ENCODE measurements at places on chromosomes 12 and 14.

- DNase-seq: no peak
Observed at GRCh38 chr14:54600717-54601109, 33.8 kb downstream of the SAMD4A start.

- DNase-seq: no peak
Observed at GRCh38 chr12:92898755-92899154, 30.3 kb downstream of the EEA1 start.

GRCh38 chr12:52093346-52093745 is 13.8 kb downstream of the SMIM41 start:
- no peak for DNase-seq

- DNase-seq: no peak
Observed at GRCh38 chr12:27052176-27052575, 29.8 kb downstream of the MED21 start.

GRCh38 chr14:95471476-95471875 is 45.0 kb downstream of the SYNE3 start:
- DNase-seq: no peak

DNA sequence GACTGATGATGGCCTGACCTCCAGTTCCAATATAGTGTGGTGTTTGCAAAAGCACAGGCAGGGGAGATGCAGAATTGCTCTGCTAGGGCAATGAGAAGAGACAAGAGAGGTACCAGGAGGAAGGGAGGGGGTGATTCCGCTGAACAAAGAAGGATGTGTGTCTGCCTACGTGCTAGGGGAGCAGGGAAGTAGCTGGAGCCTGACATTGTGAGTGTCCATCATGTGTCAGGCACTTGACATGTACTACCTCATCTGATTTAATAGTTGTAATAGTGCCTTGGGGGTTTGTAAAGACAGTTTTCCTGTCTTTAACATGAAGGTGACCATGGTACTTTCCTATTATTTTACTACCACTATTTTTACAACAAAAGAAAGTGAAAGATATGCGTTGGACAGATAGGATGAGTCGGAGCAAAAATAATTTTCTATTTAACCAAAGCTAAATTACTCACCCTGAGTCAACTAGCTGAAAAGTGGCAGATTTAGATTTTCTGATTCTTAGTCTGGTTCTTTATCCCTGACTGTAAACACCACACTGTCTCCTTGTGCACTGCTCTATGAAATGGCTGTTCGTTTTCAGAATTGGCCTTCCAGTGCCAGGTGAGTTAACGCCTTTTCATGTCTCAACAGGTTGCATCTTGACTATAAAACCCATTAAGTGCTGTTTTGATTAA is 33.7 kb upstream of the TEAD4 start:
- DNase-seq: no peak

DNA sequence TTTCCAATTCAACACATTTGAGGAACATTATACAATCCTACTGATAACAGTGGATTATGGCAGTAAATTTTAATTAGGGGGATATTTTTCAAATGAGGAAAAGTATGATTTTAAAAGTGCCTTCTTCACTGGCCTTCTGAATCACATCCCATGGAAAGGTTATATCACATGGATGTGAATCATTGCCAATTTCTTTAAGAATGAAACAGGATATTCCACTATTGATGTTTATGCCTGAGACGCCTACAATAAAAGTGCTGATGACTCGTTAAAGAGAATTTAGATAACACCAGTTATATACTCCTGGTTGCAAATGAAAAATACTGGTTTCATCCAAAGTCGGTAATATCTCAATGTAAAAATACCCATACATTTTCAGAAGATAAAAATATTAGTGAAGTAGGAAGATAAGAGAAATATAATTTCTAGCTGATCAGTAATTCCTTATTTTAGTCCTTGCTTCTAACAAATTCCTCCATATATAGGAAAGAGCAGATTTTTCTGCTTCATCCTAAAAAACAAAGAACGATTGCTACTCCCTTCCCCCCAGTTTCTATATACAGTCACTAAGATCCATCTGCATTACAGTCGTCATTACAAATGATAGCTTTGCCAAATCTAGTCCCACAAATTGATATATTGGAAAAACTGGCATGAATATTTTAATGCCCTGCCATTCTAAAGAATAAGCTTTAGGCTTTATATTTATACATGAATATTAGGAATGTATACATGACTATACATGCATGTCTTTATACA is 139.5 kb upstream of the SOX5 start:
- no peak for DNase-seq

- DNase-seq: peak; percentile 52
Observed at GRCh38 chr14:103521438-103521950, 1.1 kb downstream of the CKB start.

DNA sequence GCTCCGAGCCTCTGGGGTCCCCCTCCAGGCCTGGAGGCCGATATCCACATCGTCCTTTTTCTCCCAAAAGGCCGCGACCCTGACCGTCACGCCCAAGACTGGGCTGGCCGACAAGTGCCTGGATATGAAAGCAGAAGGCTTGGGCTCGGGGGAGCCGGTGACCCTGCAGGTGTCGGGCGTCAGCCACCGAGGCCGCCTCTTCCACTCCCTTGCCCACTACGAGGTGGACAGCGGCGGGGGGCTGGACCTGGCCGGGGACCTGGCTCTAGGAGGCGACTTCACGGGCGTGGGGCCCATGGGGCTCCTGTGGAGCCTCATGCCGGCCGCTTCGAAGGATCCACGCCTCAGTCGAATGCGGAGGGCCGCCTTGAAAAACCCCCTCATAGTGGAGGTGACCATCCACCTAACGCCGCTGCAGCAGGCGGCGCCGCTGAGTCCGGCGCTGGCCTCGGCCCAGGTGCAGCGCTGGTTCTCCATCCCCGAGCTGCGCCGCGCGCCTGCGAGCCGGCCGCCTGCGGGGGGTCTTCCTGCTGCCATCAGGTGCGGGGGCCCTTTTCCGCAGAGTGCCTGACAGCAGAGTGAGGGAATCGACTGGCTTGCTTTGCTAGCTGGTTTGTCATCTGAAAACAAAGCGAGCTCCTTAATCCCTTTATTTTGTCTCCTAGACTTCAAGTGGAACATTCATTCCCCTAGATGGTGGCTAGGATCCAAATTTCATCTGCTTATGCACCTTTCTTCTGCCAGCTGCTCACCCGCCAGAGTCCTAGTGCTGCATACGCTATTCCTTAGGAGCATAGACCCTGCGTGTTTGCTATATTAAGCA is 10.6 kb upstream of the DNAL1 start:
- peak; percentile 86 for DNase-seq

- DNase-seq: no peak
Observed at GRCh38 chr12:7781274-7781673, 7.9 kb upstream of the NANOG start.

DNA sequence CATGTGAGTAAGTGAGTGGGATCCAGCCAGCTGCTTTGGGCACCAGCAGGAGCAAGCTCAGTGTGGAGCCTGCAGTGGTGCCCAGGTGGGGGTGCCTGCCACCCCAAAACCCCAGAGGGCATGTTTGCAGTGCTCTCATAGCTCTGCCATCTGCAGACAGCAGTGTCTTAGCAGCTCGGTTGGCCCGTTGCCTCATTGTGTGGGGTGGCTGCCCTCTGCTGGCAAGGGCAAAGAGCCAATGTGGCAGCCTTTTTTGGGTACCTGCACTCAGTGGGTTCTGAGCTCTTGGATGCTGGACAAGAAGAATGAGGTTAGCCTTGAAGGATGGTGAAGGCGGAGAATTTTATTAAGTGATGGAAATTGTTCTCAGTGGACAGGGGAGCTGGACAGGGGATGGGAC is 52.3 kb downstream of the NEUROD4 start:
- peak; percentile 41 for DNase-seq

DNA sequence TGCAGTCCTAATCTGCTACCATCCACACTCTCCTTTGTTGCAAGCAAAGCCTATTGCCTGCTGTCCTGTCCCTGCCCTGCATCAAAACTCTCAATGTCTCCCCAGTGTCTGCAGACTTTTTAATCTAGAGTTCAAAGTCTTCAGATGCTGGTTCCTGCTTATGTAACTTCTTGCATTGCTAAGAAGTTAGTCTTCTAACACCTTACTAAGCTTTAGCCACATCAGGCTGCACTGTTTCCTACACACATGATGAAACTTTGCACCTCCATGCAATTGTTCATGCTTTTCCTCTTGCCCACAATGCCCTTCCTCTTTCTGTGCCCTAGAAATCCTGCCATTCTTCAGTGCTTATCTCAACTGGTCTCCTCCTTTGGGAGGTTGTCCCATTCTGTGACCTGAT is 16.2 kb upstream of the DICER1 start:
- no peak for DNase-seq

GRCh38 chr12:118611770-118612169 is 235.4 kb downstream of the SUDS3 start:
- no peak for DNase-seq
